Activated T-cell treated with anti-CD3 and anti-CD28 coated beads, Interleukin-2, amount 50 U/mL, for 72 hours (primary cell): ENCODE measurements at places on chromosomes 12 and 14. TPM values are rescaled to one million over a fixed set of nuclear protein-coding genes. Genes with fewer than 3 reads are reported as not detected.

- H3K4me1 ChIP-seq: peaks cover 61% of the 10 kb centered on the region
- H3K27me3 ChIP-seq: no peaks in the 10 kb centered on the region
- peak; percentile 83 for DNase-seq
- peak overlapping the region; percentile 72 for H3K4me3 ChIP-seq
Observed at GRCh38 chr14:73741386-73741875, 27.2 kb upstream of the PNMA1 start.

- DNase-seq: no peak
- H3K27ac ChIP-seq: no peak overlapping the region
- no peaks in the 10 kb centered on the region for H3K27me3 ChIP-seq
- H3K4me1 ChIP-seq: peaks cover 22% of the 10 kb centered on the region
Observed at GRCh38 chr14:65958664-65959562, 527.3 kb upstream of the CCDC196 start.

DNA sequence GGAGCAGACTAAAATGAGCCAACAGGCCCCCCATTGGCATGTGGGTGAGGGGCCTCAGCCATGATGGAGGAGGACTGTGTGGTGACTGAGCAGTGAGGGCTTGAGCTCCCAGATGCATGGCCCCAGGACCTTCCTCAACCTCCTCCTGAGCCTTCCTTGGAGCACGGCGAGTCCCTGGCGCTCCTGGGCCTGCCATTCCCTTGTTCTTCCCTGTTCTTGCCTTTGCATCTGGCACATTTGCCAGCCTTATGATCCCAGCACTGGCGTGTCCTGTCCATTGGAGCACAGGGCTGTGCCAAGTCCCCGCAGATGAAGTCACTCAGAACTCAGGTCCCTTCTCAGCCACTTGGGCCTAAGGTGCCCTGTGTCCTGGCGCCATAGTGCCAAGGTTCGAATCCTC is 40.3 kb upstream of the MEG3 start:
- H3K4me1 ChIP-seq: no peaks in the 10 kb centered on the region
- H3K4me3 ChIP-seq: no peak overlapping the region
- DNase-seq: no peak
- no peaks in the 10 kb centered on the region for H3K27me3 ChIP-seq

DNA sequence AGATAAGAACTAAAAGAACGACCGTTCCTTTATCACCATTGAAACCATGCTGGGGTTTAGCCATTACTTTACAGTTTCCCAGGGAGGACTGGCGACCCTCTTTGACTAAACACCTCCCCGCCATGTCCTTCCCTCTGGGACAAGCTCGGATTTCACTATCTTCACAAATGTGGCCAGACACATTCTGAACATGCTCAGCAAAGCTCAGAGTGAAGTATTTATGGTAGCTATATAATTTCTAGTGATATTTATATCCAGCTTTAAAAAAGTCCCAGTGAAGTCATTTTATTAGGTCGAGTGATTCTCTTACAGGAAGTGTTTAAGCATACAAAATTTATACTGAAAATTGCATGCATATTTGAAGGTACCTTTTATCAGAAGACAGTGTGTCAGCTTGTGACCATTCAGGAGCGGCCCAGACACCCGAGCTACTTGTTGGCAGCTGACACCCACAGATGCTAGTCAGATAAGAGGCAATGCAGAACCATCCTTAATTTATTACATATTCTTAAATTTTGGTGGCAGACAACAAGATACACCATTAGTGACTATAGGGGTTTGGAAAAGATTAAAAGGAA is 36.8 kb downstream of the NIN start:
- H3K4me3 ChIP-seq: no peak overlapping the region
- H3K27me3 ChIP-seq: no peaks in the 10 kb centered on the region
- H3K36me3 ChIP-seq: no peaks in the 10 kb centered on the region
- H3K27ac ChIP-seq: peak overlapping the region; percentile 80

- peak overlapping the region; percentile 33 for H3K27ac ChIP-seq
- no peaks in the 10 kb centered on the region for H3K36me3 ChIP-seq
- no peaks in the 10 kb centered on the region for H3K27me3 ChIP-seq
Observed at GRCh38 chr14:100025111-100025510, 40.1 kb upstream of the EVL start.

DNA sequence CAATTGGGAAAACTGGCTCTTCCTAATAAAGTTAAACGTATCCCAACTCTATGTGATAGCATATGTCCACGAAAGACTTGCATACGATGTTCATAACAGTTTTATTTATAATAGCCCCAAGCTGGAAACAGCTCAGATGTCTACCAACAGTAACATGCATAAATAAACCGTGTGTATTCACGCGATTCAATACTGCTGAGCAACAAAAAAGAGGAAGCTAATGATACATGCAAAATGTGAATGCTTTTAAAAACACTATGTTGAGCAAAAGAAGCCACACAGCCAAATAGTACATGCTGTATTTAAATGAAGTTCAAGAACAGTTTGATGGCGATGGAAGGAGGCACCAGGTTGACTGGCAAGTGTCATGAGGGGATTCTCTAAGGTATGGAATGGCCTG is 55.7 kb downstream of the TRIM9 start:
- no peaks in the 10 kb centered on the region for H3K36me3 ChIP-seq
- H3K27ac ChIP-seq: no peak overlapping the region
- no peak for DNase-seq
- no peak overlapping the region for H3K4me3 ChIP-seq
- no peaks in the 10 kb centered on the region for H3K4me1 ChIP-seq

DNA sequence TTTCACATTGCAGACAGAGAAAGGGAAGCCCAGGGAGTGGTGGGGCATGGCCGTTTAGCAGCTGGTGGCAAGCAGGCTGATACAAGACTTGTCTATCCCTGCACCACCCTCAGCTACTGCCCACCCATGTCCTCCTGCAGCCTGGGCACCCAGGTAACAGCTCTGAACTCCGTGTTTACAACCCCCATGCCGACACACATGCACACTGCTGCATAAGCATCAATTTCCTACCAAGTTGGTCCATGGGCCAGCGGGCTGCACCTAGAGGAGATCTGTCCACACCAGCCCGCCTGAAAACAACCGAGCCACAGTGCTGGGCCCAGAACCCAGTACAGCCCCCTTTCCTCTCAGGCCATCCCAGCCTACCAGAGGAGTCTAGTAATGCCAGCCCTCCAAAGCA is 75.9 kb upstream of the C14orf180 start:
- H3K4me1 ChIP-seq: no peaks in the 10 kb centered on the region
- H3K27ac ChIP-seq: no peak overlapping the region
- peaks cover 5% of the 10 kb centered on the region for H3K36me3 ChIP-seq
- DNase-seq: no peak
- no peak overlapping the region for H3K4me3 ChIP-seq

The MBD6 gene
- total RNA-seq: 148 TPM

The HSPA2 gene
- total RNA-seq: 7.7 TPM

The HOXC10 gene
- total RNA-seq: not detected

The NEUROD4 gene
- total RNA-seq: not detected
